CD8-positive, alpha-beta memory T cell (primary cell): ENCODE measurements at places on chromosomes 2 and 18.

DNA sequence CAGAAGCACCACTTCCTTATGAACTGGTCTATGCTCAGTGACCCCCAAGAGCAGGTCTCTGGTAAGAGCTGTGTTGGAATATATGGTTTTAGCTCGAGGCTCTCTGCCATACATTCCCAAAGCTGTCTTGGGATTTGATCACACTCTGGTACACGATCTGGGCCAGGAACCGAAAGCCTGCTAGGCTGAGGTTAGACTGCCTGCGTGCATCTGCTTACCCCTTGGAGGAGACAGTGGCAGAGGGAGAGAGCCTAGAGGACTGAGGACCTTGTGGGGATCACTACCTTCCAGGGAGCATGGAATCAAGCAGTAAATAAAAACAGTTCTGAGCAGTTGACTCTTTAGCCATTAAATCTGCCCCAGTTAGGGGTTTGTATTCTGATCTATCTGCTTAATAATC lies 63.7 kb downstream of the ZNF532 start:
- H3K27me3 ChIP-seq = no peaks in the 10 kb centered on the region
- no peaks in the 10 kb centered on the region for H3K4me1 ChIP-seq
- no peaks in the 10 kb centered on the region for H3K36me3 ChIP-seq
- no peak overlapping the region for H3K4me3 ChIP-seq

GRCh38 chr2:197433780-197434438 lies 919 bp downstream of the SF3B1 start:
- no peaks in the 10 kb centered on the region for H3K36me3 ChIP-seq
- peaks cover 53% of the 10 kb centered on the region for H3K4me1 ChIP-seq
- no peak for DNase-seq
- H3K4me3 ChIP-seq = peak overlapping the region; percentile 95
- H3K27ac ChIP-seq = peak overlapping the region; percentile 99

- H3K27me3 ChIP-seq = no peaks in the 10 kb centered on the region
- DNase-seq = no peak
- no peaks in the 10 kb centered on the region for H3K36me3 ChIP-seq
- H3K4me1 ChIP-seq = no peaks in the 10 kb centered on the region
These were observed 205.8 kb upstream of the NRXN1 start for GRCh38 chr2:51237626-51238271.

GRCh38 chr2:236664136-236664535 lies 94.5 kb downstream of the ACKR3 start:
- H3K4me3 ChIP-seq = no peak overlapping the region
- DNase-seq = no peak
- H3K27ac ChIP-seq = no peak overlapping the region
- no peaks in the 10 kb centered on the region for H3K27me3 ChIP-seq
- H3K4me1 ChIP-seq = no peaks in the 10 kb centered on the region

GRCh38 chr2:216195565-216196029 lies 86.4 kb downstream of the XRCC5 start:
- H3K27me3 ChIP-seq = no peaks in the 10 kb centered on the region
- DNase-seq = no peak
- no peaks in the 10 kb centered on the region for H3K4me1 ChIP-seq
- peaks cover 45% of the 10 kb centered on the region for H3K36me3 ChIP-seq
- H3K27ac ChIP-seq = no peak overlapping the region
- H3K4me3 ChIP-seq = no peak overlapping the region

GRCh38 chr18:21049306-21049705 lies 62.3 kb downstream of the ROCK1 start:
- H3K36me3 ChIP-seq = no peaks in the 10 kb centered on the region
- H3K4me1 ChIP-seq = peaks cover 16% of the 10 kb centered on the region
- no peak for DNase-seq
- H3K4me3 ChIP-seq = no peak overlapping the region
- no peaks in the 10 kb centered on the region for H3K27me3 ChIP-seq
- no peak overlapping the region for H3K27ac ChIP-seq

GRCh38 chr2:181953881-181954537 lies 31.6 kb upstream of the PPP1R1C start:
- H3K27ac ChIP-seq = no peak overlapping the region
- H3K36me3 ChIP-seq = no peaks in the 10 kb centered on the region
- peaks cover 5% of the 10 kb centered on the region for H3K4me1 ChIP-seq
- no peak overlapping the region for H3K4me3 ChIP-seq
- DNase-seq = peak; percentile 55
- no peaks in the 10 kb centered on the region for H3K27me3 ChIP-seq

GRCh38 chr2:241136661-241137260 lies 12.5 kb downstream of the PASK start:
- H3K4me1 ChIP-seq = no peaks in the 10 kb centered on the region
- no peak overlapping the region for H3K4me3 ChIP-seq
- DNase-seq = no peak
- H3K27me3 ChIP-seq = no peaks in the 10 kb centered on the region

DNA sequence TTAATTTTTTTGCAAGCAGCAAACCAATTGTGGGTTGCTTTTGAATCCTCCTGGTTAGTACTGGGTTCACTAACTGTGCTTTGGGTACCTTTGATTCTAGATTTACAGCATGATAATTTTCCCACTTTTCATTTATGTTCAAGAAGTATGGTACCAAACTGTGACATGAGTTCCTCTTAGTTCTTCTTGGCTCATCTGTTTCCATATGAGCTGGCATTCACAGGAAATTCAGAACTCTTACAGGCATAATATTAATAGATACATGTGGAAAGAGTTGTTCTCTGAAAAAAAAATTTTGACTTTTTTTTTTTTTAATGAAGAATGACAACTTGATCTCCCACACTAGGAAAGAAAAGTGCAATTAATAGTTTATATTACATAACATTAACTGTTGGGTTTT lies 59.4 kb downstream of the FMNL2 start:
- no peaks in the 10 kb centered on the region for H3K4me1 ChIP-seq
- no peak overlapping the region for H3K27ac ChIP-seq
- H3K4me3 ChIP-seq = no peak overlapping the region
- DNase-seq = no peak

DNA sequence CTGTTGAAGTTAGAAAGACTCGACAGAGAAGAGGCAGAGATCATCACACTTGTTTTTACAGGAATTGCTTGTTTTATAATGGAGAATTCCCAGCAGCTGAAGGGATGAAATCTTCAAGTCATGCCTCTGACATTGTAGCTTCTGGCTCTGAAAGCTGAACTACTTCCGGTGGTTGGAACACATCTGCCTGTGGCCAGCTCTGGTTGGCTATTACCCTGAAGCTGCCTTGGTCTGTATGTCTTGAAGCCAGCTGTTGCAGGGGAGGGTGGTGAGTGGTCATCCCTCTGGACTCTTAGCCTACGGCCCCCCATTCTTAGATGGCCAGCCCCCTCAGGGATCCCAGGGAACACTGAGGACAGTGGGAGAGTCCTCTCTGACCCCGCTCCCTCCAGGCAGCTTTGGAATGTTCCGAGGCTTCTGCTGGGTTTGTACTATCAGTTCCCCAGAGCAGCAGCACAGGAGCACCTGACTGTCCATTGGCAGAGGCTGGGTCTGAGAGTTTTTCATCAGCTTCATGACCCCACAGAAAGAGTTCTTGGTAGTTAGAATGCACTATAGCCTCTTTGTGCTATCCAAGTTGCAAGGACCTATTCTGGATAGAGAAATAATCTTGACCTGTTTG lies 87.4 kb upstream of the CAPN13 start:
- H3K36me3 ChIP-seq = no peaks in the 10 kb centered on the region
- no peak overlapping the region for H3K4me3 ChIP-seq
- H3K27me3 ChIP-seq = peaks cover 4% of the 10 kb centered on the region
- no peak overlapping the region for H3K27ac ChIP-seq

DNA sequence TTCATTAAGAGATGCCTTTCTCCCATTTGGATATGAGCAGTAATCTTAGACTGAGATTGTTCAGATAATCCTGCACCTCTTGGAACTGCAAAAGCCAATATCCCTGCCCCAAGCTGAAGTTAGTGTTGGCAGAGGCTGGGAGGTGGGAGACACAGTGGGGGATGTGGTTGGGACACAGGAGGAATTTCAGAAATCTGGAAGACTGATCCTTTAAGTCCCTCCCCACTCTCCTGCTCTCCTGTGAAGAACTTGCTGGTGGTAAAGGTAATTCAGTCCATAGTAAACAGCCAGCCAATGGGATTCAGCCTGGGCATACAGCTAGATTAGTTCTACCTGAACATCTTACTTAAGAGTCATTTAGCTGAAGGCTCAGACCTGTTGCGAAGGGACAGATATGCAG lies 50.0 kb upstream of the TMEM178A start:
- H3K4me3 ChIP-seq = no peak overlapping the region
- H3K27me3 ChIP-seq = peaks cover 1% of the 10 kb centered on the region
- H3K4me1 ChIP-seq = no peaks in the 10 kb centered on the region

- H3K4me1 ChIP-seq = peaks cover 5% of the 10 kb centered on the region
- peak overlapping the region; percentile 66 for H3K4me3 ChIP-seq
- H3K27me3 ChIP-seq = peaks cover 9% of the 10 kb centered on the region
These were observed 847 bp downstream of the SERPINE2 start for GRCh38 chr2:224038049-224038829.

DNA sequence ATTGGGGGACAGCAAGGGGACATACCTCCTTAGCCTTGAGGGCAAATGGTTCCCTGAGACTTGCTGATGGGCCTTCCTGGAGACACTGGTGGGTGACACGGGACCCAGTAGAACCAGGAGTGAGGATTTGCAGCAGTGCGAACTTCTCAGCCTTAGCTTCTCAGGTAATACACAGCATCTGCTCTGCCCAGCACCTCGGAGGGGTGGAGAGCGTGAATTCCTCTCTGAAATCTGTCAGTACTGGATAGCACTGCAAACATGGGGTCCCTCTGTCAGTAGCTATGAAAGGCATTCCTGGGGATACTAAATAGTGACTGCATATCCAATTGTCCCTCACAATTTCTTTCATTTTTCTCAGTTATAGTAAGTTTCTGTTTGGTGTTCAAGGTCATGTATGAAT lies 151.7 kb downstream of the GBX2 start:
- no peaks in the 10 kb centered on the region for H3K36me3 ChIP-seq
- H3K27ac ChIP-seq = no peak overlapping the region
- H3K4me1 ChIP-seq = no peaks in the 10 kb centered on the region
- H3K4me3 ChIP-seq = no peak overlapping the region

GRCh38 chr2:166223298-166223697 lies 95.5 kb upstream of the SCN1A start:
- H3K36me3 ChIP-seq = no peaks in the 10 kb centered on the region
- no peak overlapping the region for H3K27ac ChIP-seq
- H3K27me3 ChIP-seq = no peaks in the 10 kb centered on the region
- H3K4me3 ChIP-seq = no peak overlapping the region

DNA sequence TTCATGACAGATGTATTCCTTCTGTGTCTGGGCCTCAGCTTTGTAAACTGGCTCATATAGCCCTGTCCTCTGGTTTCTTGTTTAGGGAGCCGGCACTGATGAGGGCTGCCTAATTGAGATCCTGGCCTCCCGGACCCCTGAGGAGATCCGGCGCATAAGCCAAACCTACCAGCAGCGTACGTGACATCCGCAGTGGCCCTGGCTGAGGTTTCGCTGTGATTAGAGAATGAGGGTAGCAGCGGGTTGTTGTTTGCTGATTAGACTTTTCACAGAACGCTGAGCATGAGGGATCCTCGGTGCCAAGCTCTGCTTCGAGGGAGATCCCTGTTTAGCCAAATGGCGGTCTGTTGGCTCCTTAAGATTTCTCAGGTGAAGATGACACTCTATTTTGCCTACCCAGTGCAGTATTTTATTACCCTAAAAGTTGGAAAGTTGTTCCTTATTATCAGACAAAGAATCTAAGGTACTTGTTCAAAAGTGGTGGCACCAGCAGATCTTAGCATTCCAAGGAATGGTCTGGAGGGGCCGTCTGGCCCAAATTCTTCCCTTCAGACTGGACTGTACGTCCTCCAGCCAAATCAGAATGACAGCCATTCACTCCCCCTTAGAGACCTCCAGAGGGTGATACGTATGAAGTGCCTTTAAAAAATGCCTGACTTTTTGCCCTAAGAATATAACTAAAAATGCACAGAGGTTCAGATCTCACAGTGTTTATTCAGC lies 21.5 kb upstream of the GMCL1 start:
- no peak for DNase-seq
- no peaks in the 10 kb centered on the region for H3K36me3 ChIP-seq
- H3K4me1 ChIP-seq = no peaks in the 10 kb centered on the region
- H3K27me3 ChIP-seq = no peaks in the 10 kb centered on the region
- no peak overlapping the region for H3K27ac ChIP-seq
- H3K4me3 ChIP-seq = no peak overlapping the region

- no peak overlapping the region for H3K27ac ChIP-seq
- H3K4me1 ChIP-seq = peaks cover 37% of the 10 kb centered on the region
- no peaks in the 10 kb centered on the region for H3K36me3 ChIP-seq
These were observed 81.8 kb upstream of the LCLAT1 start for GRCh38 chr2:30365201-30365600.

GRCh38 chr2:31238126-31238905 lies 4.4 kb downstream of the EHD3 start:
- no peak overlapping the region for H3K4me3 ChIP-seq
- DNase-seq = no peak
- peaks cover 15% of the 10 kb centered on the region for H3K4me1 ChIP-seq

DNA sequence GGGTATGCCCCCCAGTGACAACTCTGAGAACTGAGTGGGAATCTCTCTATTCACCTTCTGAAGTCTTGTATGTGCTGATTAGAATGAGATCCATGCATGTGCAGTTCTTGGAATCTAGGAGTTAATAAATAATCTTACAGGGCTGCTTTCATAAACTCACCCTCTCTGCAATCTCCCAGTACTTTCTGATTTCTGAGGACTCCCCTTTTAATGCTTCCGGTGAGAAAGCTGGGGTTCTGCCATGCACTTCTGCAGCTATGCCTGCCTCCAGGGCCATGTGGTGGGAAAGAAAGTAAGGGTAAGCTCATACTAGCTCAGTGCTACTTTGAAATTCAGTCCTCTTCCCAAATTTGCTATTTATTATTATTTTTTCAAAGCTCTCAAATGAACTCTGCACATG lies 432.9 kb downstream of the MTX2 start:
- H3K36me3 ChIP-seq = no peaks in the 10 kb centered on the region
- H3K4me1 ChIP-seq = no peaks in the 10 kb centered on the region
- no peaks in the 10 kb centered on the region for H3K27me3 ChIP-seq
- no peak overlapping the region for H3K27ac ChIP-seq

- no peak overlapping the region for H3K4me3 ChIP-seq
- H3K36me3 ChIP-seq = no peaks in the 10 kb centered on the region
- no peak for DNase-seq
- no peak overlapping the region for H3K27ac ChIP-seq
- H3K27me3 ChIP-seq = no peaks in the 10 kb centered on the region
- no peaks in the 10 kb centered on the region for H3K4me1 ChIP-seq
These were observed 9.4 kb upstream of the MOB1A start for GRCh38 chr2:74188018-74188601.

- H3K27ac ChIP-seq = no peak overlapping the region
- H3K4me3 ChIP-seq = no peak overlapping the region
- no peaks in the 10 kb centered on the region for H3K36me3 ChIP-seq
- H3K4me1 ChIP-seq = no peaks in the 10 kb centered on the region
These were observed 84.3 kb upstream of the MAP4K4 start for GRCh38 chr2:101613056-101613704.

DNA sequence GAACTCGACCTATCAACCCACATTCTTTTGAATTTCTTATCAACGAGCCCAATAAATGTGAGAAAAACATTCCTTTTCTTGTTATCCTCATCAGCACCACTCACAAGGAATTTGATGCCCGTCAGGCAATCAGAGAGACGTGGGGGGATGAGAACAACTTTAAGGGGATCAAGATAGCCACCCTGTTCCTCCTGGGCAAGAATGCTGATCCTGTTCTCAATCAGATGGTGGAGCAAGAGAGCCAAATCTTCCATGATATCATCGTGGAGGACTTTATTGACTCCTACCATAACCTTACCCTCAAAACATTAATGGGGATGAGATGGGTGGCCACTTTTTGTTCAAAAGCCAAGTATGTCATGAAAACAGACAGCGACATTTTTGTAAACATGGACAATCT lies 378.2 kb downstream of the STK39 start:
- H3K4me1 ChIP-seq = no peaks in the 10 kb centered on the region
- no peaks in the 10 kb centered on the region for H3K27me3 ChIP-seq
- no peak overlapping the region for H3K4me3 ChIP-seq
- H3K36me3 ChIP-seq = no peaks in the 10 kb centered on the region
